ENCODE measurements at places on chromosomes 13 and 19.

- no peak for DNase-seq
Observed at GRCh38 chr13:21453387-21454081, 5.6 kb downstream of the ZDHHC20 start.

DNA sequence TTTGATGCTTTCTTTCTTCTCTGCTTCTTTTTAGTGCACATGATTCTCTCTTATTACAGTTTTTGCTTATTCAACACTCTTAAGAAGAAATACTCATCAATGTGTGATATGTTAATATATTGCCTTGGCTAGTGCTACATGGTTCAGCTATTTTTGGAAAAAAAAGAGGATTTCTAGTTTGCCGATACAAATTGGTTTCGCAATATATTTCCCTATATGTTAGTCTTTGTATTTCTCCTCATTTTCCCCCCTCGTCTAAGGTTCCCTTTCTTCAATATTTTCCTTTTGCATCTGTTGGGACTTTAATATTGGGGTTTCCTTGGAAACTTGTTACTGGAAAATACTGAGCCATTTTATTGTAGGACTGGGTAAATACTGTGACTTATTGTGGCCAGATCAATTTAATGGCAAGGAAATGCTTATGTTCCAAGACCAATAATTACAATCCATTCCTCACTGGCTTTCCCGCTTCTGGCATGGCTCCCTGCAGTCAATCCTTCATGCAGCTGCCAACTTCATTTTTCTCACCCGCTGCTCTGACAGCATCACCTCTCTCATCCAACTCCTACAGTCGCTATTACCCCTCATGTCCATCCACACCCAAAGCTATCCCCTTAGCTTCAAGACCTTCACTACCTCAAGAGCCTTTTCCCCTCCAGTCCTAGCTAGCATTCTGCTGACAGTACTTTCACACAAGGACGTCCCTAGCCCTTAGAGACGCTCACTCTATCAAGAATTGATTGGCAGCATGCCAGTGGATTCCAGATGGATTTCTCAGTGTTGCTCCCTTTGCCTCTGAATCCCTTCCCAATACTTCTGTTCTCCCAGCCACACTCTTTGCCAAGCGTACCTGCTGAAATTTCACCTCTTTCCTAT, 280.1 kb upstream of the TMTC4 start:
- no peak for DNase-seq

DNA sequence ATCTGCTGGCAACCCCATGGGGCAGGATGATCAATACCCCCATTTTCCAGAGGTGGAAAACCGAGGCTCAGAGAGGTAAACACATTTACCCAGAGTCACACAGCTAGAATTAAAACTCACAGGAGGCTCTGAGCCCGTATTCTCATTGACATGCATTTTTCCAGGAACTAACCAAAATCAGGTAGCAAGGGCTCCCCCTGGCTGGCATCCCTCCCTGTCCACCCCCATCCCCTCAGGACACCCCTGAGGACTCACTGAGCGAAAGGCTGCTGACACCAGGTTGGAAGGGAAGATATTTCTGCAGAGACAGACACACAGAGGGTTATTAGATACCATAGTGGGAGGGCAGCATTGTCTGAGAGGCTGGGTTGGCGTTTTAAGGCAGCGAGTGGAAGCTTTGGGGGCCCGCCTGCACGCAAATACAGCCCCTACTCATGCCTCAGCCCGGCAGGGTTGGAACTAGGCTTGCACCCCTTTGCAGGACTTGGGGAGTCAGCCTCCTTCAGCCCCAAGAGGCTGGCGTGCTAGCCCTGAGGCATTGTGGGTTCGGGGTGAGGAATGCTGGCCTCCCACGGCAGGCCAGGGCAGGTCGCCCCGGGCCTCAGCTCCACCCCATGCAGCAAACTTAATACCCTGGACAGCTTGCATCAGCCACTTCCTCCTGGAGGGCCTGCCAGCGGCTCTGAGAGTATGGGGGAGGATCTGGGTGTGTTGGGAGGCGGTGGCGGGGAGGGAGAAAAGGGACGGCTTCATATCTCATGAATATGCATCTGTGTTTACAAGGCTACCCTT, 3.9 kb downstream of the SLC1A5 start:
- DNase-seq = peak; percentile 86

- DNase-seq = no peak
Observed at GRCh38 chr19:39126312-39127187, 964 bp downstream of the PAK4 start.

- no peak for DNase-seq
Observed at GRCh38 chr13:99418843-99419140, 82.5 kb upstream of the TM9SF2 start.

- no peak for DNase-seq
Observed at GRCh38 chr13:48185018-48185417, 48.0 kb upstream of the ITM2B start.

GRCh38 chr19:47471733-47472457, at the start of gene SLC8A2:
SLC8A2 (minus strand) TSS chr19:47471893; CDS start chr19:47466403, 5,490 bp downstream.
- DNase-seq = no peak

GRCh38 chr13:95133498-95133897, 167.8 kb downstream of the ABCC4 start:
- DNase-seq = no peak

DNA sequence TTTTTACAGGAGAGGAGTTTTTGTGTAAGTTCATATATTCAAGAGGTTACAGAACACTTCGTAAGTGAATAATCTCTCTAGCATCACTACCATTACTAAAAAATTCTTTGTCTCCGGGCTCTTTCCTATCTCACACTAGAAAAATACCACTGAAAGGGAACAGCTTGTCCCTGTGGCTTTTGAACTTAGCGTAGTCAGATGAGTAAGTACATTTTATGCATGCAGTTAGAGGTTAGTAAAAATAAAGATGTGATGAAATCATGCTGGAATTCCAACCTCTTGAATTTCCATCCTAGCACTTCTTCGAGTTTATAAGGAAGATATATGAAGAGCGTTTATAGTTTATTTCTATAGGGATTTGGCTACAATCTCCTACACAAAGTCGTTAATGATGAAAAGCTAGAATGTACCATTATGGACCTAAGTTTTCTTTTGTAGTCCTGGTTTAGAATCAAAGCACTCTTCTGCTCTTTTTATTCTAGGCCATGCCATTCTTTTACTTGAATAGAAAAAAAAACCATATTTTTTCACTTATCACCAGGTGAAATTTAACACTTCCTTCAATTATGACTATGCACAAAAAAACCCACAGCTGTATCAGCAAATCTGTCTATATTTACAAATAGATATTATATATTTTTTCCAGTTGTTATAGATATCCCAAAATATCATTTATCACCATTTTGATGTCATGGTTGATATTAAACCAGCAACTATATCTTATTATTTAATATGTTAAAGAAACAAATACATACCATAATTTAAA, 139.9 kb upstream of the PCDH9 start:
- DNase-seq = no peak

- no peak for DNase-seq
Observed at GRCh38 chr13:113122550-113123225, at the start of gene F10. F10 (plus strand) TSS chr13:113122799; CDS start chr13:113122856, 57 bp downstream.

- no peak for DNase-seq
Observed at GRCh38 chr13:45361596-45362206, 20.7 kb upstream of the TPT1 start.

GRCh38 chr19:33302974-33303790, 848 bp upstream of the CEBPA start:
- DNase-seq = no peak

DNA sequence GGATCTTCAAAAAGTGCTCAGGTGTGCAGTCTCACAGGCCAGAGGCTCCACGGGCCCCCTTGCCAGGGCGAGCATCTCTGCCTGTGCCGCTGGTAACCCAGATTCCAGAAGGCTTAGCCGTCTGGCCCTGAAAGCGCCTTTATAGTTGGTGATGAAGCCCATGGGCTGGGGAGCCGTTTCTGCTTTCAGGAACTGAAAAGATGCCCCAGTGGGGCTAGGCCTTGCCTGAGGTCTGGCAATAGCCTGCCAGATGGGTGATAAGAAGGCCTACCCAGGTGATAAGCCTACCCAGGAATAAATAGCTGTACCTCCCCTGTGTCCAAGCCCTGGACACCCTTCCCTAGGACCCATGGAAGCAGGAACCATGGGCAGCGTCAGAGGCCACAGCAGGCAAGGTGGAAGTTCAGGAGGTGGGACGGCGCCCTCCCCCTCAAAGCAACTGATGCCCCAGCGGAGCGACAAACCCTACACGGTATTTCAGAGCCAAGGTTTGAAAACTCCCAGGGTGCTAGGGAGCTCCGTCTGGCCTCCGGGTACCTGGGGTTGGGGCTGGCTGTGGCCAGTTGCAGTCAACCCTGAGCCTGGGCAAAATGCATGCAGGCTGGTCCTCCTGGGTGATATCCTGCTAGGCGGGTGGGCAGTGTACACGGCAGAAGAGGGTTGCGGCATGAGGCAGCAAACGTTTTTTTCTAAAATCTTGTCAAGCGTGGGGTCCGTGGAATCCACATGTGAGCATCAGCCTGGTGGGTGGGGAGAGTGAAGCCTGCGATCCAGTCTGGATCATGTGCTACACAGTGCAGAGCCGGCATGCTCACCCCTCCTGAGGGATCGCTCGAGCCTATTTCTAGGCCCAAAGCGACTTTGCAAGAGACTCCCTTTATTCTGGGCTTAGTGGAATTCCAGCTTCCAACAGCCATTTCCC, 45.3 kb downstream of the ACTN4 start:
- DNase-seq = no peak

GRCh38 chr13:41457589-41458186, 338 bp downstream of the RGCC start:
- no peak for DNase-seq

DNA sequence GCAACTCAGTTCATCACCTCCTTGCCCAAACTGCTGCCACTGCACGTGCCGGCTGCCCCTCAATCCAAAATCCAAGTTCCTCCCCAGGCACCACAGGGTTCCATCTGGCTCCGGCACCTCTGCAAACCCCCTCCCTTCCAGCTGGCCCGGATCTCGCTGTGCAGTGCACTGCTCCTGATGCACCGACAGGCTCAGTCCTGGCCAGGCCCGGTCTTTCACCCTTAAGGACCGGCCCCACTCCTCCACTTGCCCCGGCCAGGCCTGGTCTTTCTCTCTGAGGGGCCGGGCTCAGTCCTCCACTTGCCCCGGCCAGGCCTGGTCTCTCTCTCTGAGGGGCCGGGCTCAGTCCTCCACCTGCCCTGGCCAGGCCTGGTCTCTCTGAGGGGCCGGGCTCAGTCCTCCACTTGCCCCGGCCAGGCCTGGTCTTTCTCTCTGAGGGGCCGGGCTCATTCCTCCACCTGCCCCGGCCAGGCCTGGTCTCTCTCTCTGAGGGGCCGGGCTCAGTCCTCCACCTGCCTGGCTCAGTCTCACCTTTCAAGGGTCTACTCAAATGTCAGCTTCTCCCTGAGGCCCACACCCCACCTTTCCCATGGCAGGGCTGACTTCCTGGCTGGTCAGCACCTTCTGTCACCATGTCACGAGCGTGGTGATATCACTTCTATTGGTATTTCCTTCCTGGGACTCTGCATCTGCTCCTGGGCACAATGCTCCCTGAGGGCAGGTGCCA, 6.9 kb downstream of the ZNF787 start:
- no peak for DNase-seq

GRCh38 chr13:52906122-52906903, 57.9 kb upstream of the PCDH8 start:
- DNase-seq = no peak

GRCh38 chr19:30522341-30522740, 150.2 kb downstream of the ZNF536 start:
- no peak for DNase-seq

- DNase-seq = no peak
Observed at GRCh38 chr13:85080691-85081090, 718.5 kb downstream of the SLITRK6 start.

GRCh38 chr13:113904411-113904810, 40.5 kb upstream of the GAS6 start:
- DNase-seq = no peak

DNA sequence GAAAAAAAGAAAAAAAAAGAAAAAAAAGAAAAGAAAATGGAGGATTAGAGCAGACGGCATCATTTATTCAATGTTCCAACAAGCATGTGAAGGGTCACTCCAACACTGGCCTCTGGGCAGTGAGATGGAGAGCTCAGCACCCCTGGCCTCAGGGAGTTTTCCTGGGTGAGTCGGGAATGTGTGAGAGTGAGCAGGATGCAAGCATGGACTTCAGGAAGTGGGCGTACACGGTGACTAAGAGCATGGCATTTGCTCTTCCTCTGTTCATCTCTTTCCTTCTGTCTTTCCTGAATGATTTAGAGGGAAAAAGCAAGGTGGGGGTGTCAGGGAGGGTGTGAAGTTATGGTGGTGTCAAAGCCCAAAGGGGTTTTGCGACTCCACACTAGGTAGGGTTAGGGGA, 682 bp upstream of the CABP5 start:
- no peak for DNase-seq
